ENCODE measurements at places on chromosomes 11 and 22.

GRCh38 chr11:67613960-67614715, 7.4 kb downstream of the NDUFV1 start:
- DNase-seq: peak; percentile 60

GRCh38 chr22:27011717-27012116, 354.3 kb downstream of the MIAT start:
- DNase-seq: no peak

DNA sequence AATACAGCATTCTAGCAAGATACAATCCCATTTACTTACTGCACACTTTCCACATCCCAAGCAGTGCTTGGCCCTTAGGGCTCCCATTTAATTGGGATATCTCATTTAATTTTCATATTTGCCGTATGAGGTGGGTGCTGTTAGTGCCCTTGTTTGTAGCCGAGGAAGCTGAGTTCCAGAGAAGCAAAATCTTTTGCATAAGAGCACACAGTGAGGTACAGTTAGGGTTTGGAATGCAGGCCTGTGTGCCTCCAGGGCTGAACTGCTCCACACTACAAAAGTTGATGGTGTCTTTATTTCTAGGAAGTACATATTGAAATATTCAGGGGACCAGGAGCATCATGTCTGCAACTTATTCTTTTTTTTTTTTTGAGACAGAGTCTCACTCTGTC, 15.5 kb upstream of the TIMP3 start:
- DNase-seq: no peak

GRCh38 chr11:8082391-8083087, 1.5 kb downstream of the TUB start:
- peak; percentile 24 for DNase-seq

DNA sequence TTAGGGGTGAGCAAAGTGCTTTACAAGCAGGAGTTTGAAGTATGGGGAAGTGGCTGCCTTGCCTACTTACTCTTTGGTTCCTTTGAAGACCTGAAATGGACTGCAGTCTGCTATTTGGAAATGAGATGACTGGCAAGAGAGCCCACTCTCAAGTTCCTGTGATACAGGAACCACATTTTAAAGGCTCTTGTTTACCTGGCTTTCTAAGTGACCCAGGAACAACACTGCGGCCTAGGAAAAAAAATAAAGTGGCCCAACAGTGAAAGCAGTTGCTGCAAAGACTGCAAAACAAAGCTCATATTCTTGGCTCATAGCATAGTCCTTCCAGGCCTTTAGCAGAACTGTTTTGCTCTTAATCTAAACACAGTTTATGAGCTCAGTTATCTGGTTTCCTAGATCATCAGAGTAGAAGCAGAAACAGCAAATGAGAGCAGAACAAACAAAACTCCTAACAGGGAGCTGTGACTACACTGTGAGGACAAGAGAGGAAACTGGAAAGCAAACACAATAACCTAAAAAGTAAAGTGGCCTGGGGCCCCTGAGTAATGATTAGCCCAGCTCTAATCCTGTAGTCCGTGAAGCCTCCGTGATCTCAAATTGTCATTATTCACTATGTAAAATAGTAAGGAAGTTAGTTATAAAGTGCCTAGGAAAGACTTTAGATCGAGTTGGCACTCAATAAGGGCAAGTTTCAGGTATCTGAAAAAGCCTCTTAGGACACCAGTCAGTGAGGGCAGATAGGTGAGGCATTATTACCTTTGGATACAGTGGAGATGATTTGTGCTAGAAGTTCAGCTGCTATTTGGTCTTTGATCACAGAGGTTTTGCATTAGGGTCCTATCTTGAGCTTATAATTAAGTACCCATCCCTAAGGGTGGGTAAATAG, 11.5 kb downstream of the CCDC117 start:
- no peak for DNase-seq

DNA sequence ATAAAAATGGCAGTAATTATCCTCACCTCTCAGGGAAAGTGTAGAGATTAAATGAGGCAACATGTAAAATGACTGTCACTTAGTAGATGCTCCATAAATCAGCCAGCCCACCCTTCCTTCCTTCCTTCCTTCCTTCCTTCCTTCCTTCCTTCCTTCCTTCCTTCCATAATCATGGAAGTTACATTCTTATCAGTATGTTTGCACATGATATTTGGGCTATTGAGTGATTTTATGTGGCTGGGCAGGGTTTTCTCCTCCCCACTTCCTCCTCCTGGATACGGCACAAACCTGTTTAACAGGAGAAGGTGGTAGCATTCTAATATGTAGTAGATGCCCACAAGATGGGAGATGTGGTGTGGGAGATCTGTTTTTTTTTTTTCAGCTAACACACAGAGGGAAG, 11.9 kb downstream of the LYVE1 start:
- no peak for DNase-seq

- DNase-seq: peak; percentile 89
Observed at GRCh38 chr11:6473451-6474412, at the start of gene TRIM3. Gene TRIM3 (minus strand): TSS chr11:6473941. CDS start chr11:6465695, 8,246 bp downstream.

DNA sequence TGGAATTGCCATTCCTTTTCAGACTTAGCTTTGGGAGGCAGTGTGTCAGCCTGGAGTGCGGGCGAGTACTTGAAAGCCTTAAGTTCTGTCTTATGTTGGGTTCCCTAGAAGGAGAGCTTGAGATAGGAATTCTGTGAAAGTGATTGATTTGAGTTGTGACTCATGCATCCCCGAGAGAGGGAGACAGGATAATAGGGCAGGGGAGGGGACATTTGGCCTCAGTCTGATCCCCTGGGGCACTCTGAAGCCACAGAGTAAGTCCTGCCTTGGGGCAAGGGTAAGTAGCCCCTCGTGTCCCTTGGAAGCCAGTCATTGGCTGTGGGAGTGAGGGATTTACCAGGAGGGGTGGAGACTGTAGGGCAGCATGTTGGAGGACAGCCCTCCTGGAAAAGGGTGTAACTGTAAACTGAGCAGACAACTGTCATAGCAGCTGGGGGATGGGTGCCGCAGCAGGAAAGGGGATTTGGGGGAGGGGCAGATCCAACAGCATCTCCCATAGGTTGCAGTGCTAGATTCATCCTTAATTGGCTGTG, 44.0 kb downstream of the KIAA1671 start:
- DNase-seq: peak; percentile 24

GRCh38 chr22:28129319-28129962, 210.4 kb upstream of the PITPNB start:
- no peak for DNase-seq

DNA sequence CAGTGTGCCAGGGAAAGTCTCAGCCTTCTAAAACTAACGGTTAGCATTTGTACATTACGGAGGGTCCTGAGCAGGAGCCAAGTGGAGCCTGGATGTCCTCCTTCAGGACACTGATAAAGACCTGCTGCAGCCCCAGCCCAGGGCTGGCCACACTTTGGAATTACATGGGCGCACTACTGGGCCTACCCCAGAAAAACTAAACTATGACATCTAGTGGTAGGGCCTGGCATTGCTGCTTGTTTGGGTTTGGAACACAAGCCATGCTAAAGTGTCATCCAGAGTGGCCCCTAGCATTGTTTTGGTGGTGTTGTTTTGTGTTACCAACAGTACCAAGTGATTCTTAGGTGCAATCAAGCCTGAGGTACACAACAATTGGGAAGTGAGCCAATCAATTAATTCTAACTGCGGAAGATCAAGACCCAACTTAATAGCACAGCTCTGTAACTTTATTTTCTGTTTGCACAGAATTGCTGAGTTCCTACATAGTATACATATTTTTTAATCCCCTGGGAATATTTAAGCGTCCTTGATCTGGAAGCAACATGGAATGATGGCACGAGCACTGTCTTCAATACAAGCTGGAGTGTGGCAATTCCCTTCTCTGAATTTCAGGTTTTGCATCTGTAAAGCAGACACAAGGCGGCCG, 340.7 kb downstream of the LARGE1 start:
- DNase-seq: peak; percentile 2

DNA sequence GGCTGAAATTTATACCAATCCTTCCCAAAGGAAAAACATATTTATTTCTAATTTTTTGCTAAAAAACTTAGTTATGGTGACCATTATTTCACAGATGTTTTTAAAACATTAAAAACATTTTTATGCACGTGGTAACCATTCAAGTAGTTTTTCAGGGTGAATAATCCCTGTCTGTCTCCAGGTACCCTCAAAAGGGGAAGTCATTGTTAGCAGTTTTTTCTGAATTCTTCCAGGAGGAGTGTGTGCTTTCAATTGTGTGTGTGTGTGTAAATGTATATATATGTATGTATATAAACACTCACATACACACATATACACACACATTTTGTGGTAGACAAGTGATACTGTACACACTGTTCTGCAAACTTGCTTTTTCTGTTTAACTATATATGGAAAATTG, 43.9 kb downstream of the MIAT start:
- DNase-seq: no peak

GRCh38 chr11:35237351-35237750, 98.4 kb downstream of the CD44 start:
- no peak for DNase-seq

- no peak for DNase-seq
Observed at GRCh38 chr11:20634044-20634443, 34.6 kb downstream of the SLC6A5 start.

- DNase-seq: no peak
Observed at GRCh38 chr22:27775087-27775698, 26.4 kb downstream of the MN1 start.

DNA sequence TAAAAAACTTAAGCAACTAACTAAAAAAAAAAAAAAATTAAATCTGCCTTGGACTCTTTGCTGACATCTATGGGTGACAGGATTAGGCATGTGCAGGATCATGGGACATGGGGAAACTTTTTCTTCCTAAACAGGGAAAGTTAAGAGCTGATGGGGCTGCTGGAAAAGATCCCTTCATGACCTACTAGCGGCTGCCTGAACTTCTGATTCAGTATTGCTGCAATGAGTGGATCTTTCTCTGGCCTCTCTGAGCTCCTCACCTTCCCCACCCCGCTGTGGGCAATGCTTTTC, 25.0 kb downstream of the OR5A2 start:
- DNase-seq: no peak

DNA sequence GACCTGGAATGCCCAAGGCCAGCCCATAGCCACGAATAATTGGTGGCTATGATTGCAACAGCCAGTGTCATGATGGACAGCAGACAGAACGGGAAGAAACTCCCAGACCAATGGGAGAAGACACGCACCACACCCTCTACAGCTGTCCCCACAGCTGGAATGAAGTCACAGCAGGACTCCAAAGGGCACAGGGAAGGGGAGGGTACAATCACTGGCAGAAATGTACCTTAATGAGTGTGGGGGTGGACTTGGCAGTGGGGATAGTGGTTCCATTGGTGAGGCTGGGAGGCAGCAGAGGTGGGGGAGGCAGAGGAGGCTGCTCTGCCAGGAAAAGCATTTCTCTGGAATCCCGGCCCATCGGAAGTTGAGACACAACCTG, 52.9 kb downstream of the SGSM3 start:
- DNase-seq: no peak

GRCh38 chr11:134028368-134028920, 40.4 kb upstream of the JAM3 start:
- no peak for DNase-seq

DNA sequence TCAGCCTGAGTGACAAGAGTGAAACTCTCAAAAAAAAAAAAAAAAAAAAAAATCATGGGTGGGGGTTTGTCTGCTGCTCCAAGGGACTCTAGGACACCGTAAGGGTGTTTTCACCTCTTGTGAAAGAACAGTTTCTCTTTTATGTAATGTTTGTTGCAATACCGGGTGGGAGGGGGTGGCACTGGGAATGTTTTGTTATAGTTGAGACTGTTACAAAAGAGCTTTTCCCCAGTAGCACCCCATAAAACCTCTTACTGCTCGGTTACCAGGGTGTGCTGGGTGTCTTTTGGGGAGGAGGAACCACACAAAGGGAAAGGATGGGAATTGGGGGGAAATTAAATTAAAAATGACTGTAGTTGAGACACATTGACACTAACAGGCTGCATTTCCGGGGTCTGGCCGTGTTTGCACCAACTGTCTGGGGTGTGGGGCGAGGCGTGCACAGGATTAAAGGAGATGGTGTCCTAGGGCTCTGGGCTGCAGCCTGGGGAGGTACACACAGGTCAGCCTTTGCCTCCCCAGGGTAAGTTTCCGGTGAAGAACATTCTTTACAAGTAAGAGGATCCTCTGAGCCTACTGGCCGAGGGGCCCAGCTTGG, 1.6 kb downstream of the NFAM1 start:
- no peak for DNase-seq

GRCh38 chr11:120245434-120245833, 5.5 kb downstream of the POU2F3 start:
- DNase-seq: no peak

GRCh38 chr11:45025716-45026492, 75.2 kb upstream of the TP53I11 start:
- no peak for DNase-seq

GRCh38 chr22:44483878-44484277, 14.2 kb downstream of the RTL6 start:
- no peak for DNase-seq

DNA sequence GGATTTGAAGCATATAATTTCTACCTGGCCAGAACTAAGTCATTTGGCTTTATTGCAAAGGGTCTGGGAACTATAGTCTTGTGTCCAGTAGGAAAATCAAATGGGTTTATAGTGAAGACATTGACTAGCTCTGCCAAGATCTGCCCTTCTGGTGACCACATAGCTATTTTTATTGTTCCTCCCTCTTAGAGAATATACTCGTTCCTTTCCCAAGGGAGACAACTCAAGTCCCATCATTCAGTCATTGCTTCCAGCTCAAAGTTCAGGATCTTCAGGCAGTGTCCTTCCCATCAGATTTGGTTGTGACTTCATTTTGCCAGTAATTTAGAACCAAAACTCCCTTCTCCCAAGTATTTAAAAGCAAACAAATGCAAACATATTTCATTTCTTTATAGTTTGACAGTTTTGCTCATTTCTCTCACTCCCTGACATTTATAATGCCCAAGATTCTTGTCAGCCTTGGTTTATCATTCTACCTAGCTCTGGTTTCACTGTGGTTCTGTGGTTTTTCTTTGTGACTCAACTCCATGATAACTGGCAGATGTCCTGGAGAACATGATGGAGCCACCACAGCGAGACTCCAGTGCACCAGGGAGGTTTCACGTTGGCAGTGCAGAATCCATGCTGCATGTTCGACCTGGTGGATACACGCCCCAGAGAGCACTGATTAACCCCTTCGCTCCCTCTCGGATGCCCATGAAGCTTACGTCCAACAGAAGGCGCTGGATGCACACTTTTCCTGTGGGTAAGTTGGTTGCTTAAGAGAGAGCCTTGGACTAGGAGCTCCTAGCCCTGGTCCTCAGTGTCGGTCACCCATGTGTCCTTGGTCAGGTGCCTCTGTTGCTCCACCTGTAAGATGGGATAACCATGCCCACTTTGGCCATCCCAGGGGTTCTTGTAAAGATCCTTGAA, 64.9 kb downstream of the DEPDC5 start:
- DNase-seq: peak; percentile 18

DNA sequence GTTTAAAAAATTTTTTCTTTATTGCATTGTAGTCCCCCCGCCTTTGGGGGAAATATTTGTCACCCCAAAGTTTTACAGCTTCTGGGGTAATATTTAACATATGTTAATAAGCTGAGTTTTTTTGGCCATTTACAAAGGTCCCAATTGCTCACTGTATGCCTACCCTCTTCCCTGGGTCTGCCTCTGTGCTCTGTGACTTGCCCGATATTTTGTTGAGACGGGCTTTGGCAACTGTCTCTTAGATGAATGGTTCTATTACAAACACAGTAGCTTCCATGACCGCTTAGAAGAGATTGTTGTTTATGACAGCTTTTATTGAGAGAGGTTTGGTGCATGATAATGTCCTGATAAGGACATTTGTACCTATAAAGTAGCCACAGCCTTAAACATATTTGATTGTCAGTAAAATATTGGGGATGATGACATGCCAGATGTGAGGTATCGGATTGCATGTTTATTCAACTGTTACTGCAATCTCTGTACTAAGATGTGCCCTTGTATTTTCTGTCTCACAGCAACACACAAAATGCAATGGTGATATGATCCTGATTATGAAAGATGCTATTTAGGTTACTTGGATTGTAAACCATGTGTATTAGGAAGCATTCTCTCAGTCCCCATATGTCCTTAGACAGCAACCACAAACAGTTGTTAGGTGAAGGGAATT, 103.1 kb downstream of the TEAD1 start:
- peak; percentile 44 for DNase-seq
